Uterus (tissue), 4 donors: ENCODE measurements at places on chromosomes 6 and 20.

GRCh38 chr20:35618263-35619131, 2.9 kb downstream of the SPAG4 start:
- DNase-seq, result no peak

GRCh38 chr20:8246716-8247115, 114.7 kb downstream of the PLCB1 start:
- DNase-seq, result no peak

DNA sequence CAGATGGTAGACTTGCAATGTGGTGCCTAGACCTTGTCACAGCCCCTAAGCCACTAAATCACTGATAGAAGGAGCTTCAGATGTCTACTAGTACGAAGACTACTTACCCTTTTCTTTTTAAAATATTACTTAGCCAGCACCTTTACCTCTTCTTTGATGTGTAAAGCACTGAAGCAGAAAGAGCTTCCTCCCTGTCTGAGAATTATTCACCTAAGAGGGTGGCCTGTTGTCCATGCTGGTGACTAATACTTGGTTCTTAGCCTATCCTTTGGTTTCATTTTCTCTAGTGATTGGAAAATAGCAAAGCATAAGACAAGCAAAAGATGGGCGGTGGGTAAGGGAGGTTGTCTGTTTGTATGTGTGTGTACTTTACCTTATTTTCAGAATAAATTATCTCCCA, 794.6 kb downstream of the TFAP2A start:
- DNase-seq, result no peak

DNA sequence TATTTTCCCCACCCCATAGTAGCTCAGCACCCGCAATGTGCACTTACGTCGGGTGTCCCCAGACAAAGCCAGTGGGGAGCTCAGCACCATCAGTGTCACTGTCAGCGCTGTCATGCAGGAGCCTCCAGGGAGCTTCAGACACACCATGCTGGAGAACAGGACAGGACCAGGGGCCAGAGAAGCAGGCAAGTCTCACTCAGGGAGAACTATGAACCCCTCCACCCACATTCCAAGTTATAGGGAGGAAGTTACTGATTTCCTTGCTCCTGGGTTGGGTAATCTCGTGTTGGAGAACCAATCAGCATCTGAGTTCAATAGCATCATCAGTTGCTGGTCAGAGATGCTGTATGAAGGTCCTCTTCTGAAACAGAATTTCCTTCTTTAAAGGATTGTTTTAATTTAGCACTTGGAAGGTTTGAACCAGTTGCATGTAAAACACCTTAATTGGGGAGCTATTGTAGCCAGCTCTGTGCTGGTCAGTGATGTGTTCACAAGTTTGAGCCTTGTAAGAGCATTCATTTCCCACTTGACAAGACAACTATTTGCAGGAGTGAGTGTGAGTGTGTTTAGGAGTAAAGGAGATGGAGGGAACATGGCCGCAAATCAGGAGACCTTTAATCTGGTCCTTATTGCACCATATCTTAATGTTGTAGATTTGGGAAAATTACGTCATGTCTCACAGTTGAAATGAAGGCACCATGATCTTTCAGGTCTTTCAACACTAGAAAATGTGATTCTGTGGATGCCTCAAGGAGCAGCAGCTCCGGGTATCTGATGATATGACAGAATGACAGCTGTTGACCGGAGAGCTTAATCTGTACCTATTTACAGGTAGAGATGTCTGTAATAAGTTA, at the start of gene HLA-DRB1:
Gene HLA-DRB1 (minus strand): TSS at position 253 of the 854 bp plus-strand sequence. CDS start 106 bp downstream, at position 147.
- DNase-seq, result no peak

GRCh38 chr20:828987-829386, 4.5 kb upstream of the FAM110A start:
- no peak for DNase-seq

- DNase-seq, result no peak
Measured at GRCh38 chr20:49704932-49705336, 8.7 kb downstream of the B4GALT5 start.

- DNase-seq, result no peak
Measured at GRCh38 chr6:134351615-134352474, 33.9 kb upstream of the SGK1 start.

DNA sequence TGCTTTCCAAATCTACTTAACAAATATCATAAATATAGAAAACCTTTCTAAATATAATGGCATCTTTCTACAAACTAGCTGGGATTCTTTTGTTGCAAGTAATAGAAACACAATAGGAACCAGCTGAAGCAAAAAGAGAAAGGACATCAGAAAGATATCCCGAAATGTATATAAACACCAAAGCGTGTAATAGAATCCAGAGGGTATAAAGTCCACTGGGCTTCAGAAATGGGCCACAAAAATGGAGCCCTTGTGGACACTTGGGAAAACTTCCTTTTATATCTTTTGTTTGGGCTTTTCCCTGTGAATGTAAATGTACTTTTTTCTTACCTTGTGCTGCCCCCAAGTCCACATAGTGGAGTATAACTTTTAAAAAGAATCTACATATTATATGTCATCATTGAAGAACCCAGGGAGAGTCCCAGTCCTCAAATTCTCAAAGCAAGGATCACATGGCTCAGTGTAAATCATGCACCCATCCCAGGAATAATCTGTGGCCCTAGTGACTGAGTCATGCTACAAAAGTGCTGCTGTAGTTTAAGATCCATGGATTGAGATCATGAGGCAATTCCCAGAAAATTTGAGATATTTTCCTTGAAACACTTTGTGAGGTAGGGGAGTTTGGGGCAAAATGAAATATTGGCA, 457.0 kb downstream of the EPM2A start:
- DNase-seq, result no peak

- DNase-seq, result peak; percentile 18
Measured at GRCh38 chr6:74044417-74045096, 348.6 kb downstream of the CD109 start.

DNA sequence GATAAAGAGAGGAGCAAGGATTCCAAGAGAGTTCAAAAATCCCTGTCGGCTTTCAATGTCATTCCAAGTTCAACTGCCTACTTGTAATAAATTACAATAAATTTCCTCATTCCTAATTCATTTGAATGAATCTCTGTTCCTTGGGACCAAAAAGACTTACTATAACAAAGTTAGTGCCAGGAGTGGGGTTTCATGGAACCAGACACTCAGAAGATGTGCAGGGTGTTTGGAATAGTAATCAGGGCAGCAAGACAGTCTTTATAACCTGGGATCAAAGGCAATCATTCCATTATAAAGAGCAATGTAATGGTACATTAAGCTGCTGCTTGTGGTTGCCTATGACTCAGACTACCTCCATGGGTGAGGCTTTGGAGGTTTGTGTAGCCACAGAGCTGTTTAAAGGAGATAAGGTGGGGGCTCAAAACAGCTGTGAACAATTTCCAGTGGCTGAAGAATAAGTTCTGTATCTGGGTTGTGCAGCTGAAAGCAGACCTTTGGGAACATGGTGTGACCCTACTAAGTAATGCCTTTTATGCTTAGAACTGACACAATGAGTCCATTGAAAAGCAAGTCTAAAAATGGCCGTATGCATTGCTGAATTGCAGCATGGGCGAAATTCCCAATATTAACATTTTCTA, 159.9 kb downstream of the LINC00237 start:
- DNase-seq, result no peak

DNA sequence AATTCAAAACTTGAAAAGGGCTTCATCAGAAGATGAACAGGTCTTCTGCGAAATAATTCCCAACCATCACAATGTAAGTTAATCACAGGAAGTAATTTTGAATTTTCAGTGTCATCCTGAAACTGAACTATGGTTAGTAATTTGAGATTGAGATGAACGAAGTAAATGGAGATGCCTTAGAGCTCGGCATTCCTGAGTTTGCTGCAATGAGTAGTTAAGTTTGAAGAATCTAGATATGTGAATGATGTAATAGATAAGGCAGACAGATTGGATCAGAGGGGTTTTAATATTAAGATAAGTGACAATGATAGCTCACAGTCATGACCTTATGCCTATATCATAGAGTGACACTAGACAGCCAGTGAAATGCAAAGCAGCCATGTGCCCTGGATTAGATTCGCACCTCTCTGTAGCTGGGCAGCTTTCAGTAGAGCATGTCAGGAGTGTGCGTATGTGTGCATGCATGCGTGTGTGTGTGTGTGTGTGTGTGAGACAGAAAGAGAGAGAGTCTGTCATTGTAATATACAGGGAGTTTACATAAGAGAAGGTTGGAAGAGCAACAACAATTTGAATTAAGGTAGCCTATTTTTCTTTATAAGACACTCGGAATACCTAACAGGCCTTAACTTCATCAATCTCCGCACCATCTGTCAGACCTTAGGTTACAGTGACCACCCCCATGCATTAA, 233.0 kb downstream of the GMPR start:
- no peak for DNase-seq

GRCh38 chr20:35437599-35437998, 429 bp downstream of the GDF5 start:
- no peak for DNase-seq

GRCh38 chr6:77371748-77372147, 91.5 kb downstream of the HTR1B start:
- DNase-seq, result no peak

DNA sequence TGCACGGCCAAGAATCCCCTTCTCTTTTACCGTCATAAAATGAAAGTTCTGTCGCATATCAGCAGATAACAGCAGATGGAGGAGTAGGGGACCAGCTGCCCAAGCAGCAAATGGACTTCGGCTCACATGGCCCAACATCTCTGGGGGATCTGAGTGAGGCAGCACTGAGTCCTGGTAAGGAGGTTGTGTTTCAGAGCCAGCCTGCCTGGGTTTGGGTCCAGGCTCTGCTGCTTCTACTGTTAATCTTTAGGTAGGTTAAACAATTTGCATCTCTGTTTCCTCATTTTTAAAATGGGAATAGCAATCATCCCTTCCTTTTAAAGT, 193.6 kb downstream of the DOK5 start:
- DNase-seq, result no peak

DNA sequence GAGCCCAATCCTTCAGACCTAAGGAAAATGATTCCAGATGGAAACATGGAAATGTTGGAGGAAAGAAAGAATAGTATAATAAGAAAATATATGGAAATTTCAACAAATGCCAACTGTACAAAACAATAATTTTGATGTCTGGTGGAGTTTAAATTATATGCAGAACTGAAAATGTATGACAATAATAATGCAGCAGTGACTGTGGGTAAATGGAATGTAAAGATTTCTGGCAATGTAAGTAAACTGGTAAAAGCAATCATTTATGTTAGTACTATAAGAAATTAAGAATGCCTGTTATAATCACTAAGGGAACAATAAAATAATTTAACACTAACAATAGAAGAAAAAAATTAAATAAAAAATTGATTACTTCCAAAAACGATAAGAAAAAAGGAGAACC, 89.0 kb downstream of the EDN1 start:
- no peak for DNase-seq

DNA sequence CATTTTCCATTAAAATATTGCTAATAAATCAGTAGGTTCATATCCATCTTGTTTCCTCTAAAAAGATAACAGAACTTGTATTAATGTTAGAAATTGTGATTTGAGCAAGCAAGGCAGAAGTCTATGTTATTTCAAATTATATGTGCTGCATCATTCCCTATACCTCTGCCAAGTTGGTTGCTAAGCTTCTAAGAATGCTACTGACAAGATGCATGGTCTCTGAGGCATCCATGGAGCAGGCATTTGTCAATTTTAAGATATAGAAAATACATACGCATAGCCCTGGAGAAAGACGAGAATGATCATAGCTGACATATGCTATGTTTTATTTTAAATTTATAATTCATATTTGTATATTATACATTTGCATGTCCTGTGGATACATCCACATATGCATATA, 168.3 kb upstream of the THEMIS start:
- no peak for DNase-seq

DNA sequence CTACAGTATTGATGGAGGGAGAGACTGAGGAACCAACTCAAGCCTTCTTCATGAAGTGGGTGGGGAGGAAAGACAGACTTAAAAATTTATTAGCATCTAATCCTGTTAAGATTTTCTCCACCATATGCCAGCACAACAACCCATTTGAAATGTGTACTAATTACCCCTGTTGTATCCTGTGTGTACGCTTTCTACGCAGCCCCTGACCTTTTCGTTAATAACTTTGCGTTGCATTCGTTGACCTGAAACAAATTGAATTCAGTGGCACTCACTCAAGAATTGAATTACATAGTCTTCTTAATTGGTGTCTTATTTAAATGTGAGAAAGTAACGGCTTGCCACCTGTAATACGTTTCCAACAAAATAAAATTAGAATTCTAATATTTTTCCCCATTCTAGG, 113.9 kb downstream of the LINC00237 start:
- no peak for DNase-seq

- no peak for DNase-seq
Measured at GRCh38 chr6:151078655-151079054, 161.1 kb upstream of the AKAP12 start.

- DNase-seq, result no peak
Measured at GRCh38 chr6:137799950-137800568, 67.0 kb upstream of the TNFAIP3 start.

GRCh38 chr20:38221119-38221589, 39.4 kb downstream of the KIAA1755 start:
- peak; percentile 63 for DNase-seq

DNA sequence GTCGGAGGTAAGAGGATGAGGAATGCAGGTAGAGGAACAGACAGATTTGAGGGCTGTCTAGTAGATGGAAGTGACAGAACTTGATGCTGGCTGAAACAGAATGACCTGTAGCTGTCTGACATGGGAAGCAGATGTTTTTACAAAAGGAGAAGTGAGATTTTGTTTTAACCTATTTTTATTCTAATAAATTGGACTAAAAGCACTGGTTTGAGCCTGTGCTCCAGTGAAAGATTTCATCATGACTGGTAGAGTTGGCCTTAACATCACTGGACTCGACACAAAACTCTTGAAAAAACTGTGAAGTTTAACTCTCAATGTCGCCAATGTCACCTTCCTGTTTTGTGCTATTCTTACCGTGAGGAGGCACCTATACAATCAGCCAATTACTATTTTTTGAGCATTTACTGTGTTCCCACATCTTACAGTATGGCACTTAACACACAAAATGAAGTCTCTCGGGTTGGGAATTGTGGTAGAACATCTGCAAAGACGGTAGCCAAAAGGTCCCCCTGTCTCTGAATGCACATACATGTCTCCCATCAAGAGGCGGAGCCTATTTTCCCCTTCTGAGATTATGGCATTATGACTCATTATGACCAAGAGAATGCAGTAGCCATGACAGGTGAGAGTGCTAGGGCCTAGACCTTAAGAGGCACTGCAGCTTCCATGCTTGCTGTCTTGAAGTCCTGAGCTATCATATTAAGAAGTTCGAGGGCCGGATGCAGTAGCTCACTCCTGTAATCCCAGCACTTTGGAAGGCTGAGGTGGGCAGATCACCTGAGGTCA, 93.2 kb downstream of the FOXF2 start:
- no peak for DNase-seq

GRCh38 chr20:34042262-34042661, 48.6 kb downstream of the RALY start:
- DNase-seq, result no peak

- DNase-seq, result no peak
Measured at GRCh38 chr20:57071283-57071731, 195.1 kb downstream of the BMP7 start.

GRCh38 chr6:73002588-73002987, 222.7 kb downstream of the KHDC1L start:
- no peak for DNase-seq

- no peak for DNase-seq
Measured at GRCh38 chr20:47719625-47720024, 65.7 kb downstream of the SULF2 start.

- no peak for DNase-seq
Measured at GRCh38 chr20:58579069-58579818, 64.0 kb upstream of the APCDD1L start.
